ENCODE measurements at places on chromosomes 6 and 20.

DNA sequence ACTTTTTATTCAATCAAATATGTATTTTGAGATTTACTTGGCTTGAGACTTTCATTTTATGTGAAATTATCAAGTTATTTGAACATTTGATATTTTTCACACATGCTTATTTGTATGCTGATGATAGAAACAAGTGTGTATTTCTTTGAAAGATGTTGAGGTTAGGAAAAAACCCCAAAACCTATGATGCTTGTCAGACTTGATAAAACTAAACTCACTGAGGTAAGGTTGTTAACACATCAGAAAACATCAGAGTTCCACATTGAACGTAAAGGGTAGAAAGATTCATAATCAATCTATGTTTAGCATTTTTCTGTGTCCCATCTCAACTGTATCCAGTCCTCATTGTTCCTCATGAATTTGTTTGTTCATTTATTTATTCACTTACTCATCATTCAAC, 12.2 kb downstream of the SF3B5 start:
- no peak for DNase-seq

GRCh38 chr6:154479771-154480639, 30.5 kb downstream of the CNKSR3 start:
- no peak for DNase-seq

DNA sequence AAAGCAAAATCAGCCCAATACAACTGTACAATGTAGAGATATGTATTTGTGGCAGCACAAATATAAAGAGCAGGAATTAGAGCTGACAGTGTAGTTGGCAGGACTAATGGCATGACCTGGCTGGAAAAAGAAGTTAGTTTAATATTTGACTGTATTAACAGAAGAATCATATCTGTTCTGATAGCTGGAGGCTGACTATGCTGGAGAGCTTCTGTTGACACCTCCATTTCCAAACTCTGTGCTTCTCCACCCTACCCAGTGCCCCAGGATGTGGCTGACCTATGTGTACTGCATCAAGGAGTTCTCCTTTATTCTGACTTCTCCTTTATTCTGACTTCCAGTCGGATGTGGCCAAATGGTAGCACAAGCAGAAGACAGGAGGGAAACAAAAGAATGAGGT, 299.3 kb downstream of the PKHD1 start:
- DNase-seq = no peak

- no peak for DNase-seq
These were observed 61.9 kb upstream of the NRSN1 start for GRCh38 chr6:24064106-24064505.

- no peak for DNase-seq
These were observed 11.2 kb upstream of the PSMG4 start for GRCh38 chr6:3247255-3248146.

- DNase-seq = no peak
These were observed 3.5 kb downstream of the SUMO4 start for GRCh38 chr6:149403534-149403933.
